ENCODE measurements at places on chromosomes 6 and 20.

DNA sequence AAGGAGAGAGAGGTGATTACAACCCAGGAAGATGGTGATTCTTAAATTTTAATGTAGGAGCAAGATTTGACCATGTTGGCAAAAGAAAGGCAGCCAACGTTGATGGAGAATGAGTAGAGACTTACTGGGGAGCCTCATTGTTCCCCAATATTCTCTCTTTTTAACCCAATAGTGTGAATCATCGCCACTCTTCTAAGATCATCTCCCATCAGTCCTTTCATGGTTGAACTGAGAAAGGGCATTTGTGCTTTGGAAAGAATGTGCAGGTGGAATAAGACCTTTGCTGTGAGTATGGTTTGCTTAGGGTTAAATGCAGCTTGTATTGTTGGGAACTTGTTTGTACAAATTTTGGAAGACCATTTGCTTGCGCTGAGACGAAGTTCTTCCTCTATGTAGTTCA is 231.0 kb downstream of the TBXT start:
- no peak for DNase-seq

- DNase-seq: no peak
Observed at GRCh38 chr6:10300071-10300470, 114.8 kb downstream of the TFAP2A start.

DNA sequence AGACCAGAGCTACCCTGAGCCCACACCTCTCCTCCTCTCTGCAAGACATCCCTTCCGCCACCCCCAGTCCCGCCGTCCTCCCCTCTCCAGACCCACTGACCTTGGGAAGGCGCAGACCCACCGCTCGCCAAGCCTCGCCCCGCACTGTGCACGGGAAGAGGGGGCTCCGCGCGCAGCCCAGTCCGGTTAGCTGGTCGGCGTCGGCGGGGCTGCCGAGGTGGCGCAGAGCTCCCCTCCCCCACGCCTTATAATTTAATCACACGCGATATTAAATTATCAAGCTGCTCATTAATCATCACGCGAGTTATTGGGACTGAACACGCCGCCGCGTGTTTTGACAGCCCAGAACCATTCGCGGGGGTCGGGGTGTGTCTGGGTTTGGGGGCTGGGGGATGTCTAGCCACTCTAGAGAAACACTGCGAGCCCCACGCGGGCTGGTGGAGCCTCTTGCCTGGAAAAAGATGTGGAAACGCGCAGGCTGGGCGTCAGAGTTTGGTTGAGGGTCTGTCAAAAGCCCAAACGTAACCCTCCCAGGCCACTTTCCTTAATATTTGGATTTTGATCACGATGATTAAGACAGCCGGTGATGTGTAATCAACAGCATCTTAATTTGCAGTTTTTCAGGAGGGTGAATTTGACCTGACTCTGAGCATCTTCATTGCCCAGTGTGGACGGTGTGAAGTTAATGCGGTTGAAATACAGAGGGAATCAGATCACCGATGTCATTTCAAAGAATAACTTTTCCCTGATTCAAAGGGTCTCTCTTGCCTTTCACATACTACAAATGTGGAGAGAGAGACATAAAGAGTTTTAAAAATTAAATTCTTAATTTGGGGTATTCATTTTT is at the start of gene LINC00237:
LINC00237 (minus strand) TSS at position 188 of the 847 bp plus-strand sequence.
- DNase-seq: no peak

DNA sequence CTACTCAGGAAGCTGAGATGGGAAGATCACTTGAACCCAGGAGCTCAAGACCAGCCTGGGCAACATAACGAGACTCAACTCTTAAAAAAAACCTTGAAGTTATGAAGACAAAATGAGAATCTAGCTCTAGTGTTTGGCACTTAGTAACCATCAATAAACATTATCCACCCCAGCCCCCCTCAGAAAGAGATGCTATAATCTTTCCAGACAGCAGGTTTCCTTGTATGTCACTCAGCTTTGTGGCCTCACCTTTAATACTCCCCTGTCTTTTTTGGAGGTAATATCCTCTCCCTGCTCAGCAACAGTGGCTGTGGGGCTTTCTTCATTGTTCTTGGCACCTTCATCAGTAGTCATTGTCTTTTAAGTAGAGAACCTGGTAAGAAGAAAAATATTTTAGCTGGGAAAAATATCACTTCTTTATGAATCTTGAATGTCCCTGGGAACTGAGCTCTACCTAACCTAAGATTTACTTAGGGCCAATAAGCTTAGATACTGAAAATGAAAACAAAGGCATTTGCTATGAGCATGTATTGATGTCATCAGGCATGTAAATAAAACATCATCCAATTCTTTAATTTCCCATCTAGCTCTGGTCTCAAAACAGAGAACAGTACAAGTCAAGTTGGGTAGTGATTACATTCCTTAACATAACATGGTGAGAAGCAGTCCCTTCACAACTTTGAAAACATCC is 46.1 kb downstream of the FKBP5 start:
- no peak for DNase-seq

DNA sequence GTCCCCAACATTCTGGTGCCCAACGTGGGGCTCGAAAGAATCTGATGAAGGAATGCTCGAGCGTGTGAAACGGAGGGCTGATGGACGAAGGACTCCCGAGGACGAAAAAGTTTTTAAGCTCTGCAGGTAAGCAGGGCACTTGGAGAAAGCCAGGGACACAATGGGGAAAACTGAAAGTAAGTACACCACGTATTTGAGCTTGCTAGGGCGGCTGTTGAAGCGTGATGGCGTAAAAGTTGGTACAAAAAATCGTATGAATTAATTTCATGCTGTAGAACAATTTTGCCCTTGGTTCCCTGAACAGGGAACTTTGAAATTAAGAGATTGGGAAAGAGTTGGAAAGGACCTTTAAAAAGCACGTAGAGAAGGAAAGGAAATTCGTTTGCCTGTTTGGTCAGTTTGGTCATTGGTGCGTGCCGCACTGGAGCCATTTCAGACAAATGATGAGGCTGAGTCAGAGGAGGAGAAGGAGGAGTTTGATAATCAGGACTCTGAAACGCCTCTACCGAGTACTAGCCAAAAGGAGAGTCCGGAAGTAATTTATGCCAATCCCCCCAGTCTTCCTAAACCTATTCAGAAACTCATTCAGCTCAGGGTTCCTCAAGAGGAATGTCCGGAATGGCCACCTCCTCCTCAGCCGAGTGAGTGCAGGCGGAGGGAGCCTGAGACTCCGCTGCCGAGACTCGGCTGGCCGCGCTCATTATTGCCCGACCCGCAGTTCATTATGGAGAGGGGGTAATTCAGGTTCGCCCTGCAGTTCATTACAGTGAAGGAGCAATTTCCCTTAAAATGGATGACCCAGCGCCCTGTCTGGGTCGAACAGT is 59.2 kb upstream of the PRSS16 start:
- no peak for DNase-seq

GRCh38 chr6:53294611-53295010 is 54.1 kb downstream of the ELOVL5 start:
- DNase-seq: no peak

- DNase-seq: no peak
Observed at GRCh38 chr6:19818805-19819204, 18.4 kb upstream of the ID4 start.

DNA sequence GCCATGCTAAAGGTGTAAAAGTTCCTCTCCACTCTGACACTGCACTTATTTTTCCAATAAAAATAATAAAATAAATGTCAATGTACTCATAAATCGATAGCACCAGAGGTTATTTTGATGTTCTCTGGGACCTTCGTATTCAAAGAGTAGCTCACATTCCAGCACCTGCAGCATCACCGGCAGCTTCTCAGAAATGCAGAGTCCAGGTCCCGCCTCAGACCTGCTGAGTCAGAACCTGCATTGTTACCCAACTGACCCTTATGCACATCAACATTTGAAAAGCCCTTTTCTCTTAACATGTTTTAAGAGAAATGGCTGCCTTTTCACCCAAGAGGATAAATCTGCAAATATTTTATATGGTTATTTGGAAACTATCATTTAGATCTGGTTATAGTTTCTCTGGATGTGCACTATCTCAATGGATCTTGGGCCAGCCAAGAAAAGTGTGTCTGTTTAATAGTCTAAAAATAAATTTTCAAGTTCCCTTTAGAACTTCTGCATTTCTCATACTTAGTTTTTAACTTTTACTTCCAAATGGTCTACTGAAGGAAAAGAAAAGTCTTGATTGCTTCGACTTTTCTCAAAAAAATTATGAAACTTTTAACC is 216.2 kb upstream of the PRDM1 start:
- no peak for DNase-seq

DNA sequence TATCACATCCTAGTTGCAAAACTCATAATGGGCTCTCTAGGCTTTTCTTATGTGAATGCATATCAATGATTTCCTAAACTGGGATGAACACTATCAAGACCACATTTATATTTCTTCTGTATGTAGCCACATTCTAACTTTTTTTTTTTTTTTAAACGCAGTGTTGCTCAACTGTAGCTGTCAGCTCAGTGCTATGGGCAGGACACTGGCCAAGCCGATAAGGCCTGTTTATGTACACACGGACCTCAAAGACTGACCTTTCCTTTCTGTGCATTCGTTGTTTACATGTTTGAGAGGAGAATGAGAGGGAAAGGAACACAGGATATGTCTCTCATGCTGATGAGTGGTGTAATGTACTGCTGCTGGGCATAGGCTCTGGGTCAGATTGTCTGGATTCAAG is 75.1 kb upstream of the B3GAT2 start:
- DNase-seq: no peak

DNA sequence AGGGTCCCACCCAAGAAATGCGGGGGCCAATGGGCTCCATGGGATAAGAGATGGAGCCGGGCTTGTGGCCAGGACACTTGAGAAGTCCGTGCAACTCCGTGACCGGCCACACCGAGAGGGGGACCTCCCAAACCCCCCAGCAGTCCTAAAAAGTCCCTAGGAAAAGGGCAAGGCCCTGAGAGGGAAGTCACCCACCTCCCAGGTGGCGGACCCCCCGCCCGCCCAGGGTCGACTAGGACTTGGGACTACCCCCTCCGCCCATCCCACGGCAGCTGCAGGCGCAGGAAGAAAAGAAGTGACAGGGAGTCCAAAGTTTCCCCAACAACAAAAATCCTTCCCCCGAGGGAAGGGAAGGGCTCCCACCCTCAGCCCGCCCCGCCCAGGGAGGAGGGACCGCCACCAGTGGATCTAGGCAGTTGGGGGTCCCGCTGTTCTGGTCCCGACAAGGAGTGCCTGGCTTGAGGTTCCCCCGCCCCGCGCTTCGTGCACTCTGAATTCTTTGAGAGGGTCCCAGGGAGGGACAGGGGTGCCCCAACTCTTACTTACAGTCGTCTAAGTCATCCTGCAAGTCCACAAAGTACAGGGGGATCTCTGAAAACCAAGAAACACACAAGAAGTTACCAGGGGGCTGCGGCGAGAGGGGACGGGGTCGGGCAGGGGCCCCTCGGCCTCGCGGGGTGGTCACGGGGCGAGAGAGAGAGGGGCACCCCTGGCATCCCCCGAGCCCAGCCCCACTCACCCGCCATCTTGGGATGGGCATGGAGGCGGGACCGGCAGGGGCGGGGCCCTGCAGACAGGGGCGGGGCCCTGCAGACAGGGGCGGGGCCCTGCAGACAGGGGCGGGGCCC is 611 bp upstream of the RAB22A start:
- DNase-seq: no peak

DNA sequence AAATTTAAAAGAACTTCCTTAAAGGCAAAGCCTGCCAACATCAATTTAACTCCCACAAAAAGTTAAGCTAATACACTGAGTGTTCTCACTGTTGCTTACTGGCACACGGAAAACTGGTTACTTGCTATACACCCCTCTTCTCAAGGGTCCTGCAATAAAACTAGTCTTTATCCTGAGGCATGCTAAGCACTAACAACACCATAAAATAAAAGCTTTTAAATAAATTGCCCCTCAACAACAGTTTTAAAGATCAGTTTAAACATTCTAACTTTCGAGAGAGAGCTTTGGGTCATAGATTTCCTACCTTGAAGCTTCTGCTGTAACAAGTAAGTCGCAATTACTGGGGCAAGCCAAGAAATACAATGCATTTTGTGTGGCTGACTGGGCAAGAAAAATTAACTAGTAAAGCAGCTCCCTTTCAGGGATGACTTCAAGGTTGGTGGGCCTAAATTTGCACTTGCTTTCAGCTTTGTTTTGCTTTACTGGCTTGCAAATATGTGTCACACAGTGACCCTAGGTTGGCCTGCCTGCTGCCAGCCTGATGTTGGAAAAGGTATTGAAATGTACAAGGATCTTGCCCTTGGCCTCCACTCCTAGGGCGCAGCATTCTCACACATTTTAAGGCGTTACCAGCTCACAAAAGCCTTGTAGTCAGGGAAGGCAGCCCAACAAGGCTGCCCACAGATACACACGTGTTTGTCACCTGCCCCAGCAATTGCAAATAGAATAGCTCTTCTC is 4.0 kb upstream of the HEY2 start:
- peak; percentile 88 for DNase-seq

DNA sequence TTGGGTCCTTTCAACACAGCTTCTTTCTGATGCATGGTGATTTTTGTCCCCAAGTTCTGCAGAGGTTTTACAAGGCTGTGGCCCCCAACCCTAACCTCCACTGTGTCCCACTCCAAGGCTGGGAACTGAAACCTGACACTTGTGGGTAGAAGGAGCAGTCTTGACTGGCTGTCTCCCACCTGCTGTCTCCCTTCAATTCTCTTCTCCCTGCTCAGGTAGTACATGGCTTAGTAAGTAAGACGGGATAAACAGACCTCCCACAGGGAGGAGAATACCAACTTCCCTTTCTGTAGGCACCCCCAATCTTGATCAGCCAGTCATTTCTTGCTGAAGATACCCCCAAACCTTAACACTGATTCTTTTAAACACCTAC is 25.0 kb downstream of the TGM6 start:
- DNase-seq: no peak

DNA sequence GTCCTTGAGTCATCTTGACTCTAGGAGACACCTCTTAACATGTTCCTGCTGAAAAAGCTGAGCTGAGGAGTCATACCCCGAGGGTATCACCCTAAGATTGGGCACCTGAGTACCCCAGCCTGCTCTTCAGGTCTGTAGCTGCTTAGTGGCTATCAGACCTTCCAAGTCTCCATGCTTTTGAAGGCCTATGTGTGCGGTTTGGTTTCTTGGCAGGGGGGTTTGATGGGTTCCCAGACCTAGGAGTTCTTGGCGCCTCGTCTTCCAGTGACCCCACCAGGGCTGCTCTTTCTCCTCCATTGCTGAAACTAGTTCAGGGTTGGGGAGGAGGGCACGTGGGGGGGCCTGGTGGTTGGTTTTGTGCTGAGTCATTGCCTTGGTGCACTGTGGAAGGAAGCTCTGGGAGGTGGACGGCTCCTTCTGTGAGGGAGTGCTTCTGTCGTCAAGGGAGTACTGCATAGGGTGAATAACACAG is 20.1 kb downstream of the IGF2R start:
- no peak for DNase-seq

DNA sequence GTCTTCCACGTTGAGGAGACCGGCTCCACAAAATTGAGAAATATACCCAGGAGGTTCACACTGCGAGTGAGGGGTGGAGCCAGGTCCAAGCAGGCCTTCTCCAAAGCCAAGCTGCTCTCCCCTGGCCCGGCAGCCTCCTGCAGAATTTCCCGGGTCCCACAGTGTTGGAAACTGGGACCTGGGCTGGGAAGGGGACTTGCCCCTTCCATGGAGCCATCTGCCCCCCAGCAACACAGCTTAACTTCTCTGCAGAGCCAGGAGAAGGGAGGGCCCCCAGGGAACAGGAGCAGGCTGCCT is 35.4 kb downstream of the MDFI start:
- no peak for DNase-seq

GRCh38 chr20:19328676-19329075 is 116.2 kb downstream of the SLC24A3 start:
- DNase-seq: no peak

- DNase-seq: no peak
Observed at GRCh38 chr6:79657238-79657637, 26.1 kb downstream of the SH3BGRL2 start.

GRCh38 chr6:125853756-125854155 is 63.0 kb downstream of the NCOA7 start:
- peak; percentile 76 for DNase-seq

- DNase-seq: no peak
Observed at GRCh38 chr20:16368645-16369292, 204.5 kb downstream of the KIF16B start.
